Skeletal muscle cell (primary cell): ENCODE measurements at places on chromosomes 1 and 21.

DNA sequence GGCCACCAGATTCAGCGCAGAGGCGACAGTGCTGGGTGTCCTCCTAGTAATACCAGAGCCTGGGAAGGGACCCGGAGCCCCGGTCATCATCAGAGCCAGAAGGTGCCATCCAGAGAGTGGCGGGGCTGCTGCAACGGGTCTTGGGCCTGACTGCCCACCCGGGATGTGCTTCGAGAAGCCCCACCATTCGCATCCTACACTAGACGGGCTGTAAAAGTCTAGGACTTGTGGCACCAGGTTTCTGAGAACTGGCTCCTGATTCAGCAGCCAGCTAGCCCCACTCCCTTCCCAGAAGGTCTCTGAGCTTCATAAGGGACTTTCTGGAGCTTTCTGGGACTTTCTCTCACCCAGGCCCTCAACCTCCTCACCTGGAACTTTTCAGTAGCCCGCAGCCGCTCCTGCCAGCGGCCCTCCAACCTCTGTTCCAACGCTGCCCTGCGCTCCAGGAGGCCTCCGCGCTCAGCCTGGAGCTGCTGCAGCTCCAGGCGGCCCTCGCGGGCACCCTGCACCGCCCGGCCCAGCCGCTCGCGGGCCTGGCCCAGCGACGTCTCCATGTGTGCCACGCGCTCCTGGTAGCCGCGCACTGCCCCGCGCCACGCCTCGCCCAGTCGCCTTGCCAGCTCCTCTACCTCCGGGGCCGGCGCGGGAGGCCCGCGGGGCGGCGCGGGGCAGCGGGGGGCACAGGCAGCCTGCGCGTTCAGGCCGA is 940 bp downstream of the NES start:
- DNase-seq = no peak

DNA sequence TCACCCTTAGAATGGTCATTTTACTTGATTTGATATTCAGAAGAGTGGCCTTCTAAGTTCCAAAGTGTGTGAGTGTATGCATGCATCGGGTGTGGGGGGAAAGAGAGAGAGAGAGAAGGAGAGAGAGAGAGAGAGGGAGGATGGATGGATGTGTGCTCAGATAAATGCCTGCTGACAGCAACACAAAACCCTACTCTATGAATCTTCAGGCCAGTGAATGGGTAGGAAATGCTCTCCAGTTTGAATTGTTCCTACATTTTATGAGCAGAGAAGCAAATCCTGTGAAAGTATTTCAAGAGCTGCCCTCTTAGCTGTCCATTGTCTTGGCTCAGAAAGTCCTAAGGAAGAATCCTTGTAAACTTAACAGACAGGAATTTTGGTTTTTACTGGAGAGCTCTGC is 7.4 kb downstream of the JAM2 start:
- no peak for DNase-seq

DNA sequence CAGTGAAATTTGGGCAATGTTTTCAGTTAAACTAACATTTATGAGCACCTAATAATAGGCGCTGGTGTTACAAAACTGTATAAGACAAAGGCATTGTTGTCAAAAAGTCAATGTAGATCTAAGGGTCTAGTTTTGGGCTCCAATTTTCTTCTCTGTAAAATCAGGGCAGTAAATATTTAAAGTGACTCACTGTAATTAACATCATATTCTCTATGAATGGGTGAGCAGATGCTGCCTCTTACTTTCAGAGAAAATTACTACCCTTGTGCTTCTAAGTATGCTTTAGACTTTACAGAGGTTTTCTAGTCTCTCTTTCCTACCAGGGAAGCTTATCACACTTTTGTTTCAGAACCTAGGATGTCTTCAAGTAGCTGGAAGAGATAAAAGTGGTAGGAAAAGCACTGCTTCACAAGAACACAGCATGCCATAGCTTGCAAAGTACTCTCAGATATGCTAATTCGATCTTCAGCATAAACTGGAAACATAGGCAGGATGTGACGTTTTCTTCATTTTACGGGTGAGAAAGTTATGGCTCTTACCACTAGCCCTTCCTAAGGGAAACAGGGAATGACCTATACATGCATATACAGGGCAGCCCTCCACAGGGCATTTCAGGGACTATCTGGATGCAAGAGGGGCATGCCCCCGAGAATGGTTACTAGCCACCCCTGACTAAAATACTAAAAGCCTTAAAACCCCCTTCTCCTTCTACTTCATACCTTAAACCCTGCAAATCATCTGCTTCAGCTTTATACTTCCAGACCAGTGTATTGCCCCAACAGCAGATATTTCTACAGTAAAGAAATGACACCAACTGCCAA is 2.6 kb downstream of the C1orf116 start:
- DNase-seq = no peak

GRCh38 chr1:229714964-229715603 is 89.0 kb downstream of the URB2 start:
- no peak for DNase-seq

- no peak for DNase-seq
Observed at GRCh38 chr1:45325851-45326506, 716 bp upstream of the HPDL start.

DNA sequence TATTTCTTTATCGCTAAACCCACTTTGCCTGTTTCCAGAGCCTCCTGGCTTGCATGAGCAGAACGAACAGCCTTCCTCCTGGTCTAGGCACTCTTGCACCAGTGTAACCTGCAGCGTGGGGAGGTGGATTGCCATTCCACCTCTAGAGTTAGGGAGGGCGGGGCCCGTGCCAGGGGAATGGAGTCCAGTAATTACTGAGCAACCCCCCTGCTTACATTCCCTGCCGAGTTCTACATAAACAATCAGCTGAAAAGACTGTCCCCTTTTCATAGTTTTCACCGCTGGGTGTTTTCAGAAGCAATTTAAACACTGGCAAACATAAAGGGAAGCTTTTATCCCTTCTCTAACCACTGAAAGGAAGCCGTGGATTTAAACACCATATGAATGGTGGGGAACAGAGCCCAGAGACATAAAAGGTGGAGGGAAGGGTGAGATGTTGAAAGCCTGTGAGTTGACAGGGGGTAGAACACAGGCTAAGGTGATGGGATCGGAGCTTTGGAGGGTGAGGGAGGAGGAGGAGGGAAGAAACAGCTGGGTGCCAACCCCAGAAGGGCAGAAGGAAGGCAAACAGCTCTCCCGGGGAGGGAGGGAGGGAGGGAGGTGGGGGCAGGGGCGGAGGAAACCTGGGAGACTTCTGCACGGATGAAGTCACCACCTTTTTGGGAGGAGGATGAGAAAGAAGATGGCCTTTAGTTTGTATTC is 68.0 kb upstream of the WDR26 start:
- no peak for DNase-seq

- DNase-seq = no peak
Observed at GRCh38 chr21:45157932-45158331, 83.6 kb downstream of the ADARB1 start.
